ENCODE measurements at places on chromosomes 12 and 14.

DNA sequence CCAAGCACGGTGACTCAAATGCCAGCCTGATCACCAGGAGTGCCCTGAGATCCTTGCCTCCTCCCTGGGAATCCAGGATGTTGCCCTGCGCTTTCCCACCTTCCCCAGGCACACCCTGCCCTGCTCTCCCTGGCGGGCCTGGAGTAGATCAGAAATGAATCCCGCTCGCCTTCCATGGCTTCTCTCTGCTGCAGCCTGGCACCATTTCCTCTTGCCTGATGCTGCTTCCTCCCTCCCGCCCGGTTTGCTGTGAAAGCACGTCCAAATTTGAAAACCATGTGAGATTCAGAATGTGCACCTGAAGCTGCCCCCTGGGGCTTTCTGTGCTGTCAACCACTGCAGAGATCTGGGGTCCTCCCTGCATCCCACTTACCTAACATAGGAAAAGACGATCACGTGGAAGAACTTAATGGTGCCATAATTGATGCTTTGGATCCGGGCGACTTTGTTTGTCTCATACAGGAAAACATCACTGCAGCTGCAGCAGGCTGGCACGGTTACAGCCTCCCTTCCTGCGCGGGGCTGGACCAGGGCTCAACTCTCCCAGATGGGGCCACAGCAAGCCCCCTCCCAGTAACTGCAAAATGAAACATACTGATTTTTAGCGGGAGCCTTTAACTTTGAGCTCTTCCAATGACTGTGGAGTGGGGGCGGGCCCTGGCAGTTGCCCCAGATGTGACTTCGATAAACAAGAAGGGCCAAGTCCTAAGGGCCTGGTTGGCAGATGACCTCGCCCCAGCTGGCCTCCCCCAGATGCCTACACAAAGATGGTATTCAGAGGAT lies 24.9 kb upstream of the C12orf76 start:
- peak; percentile 76 for DNase-seq

DNA sequence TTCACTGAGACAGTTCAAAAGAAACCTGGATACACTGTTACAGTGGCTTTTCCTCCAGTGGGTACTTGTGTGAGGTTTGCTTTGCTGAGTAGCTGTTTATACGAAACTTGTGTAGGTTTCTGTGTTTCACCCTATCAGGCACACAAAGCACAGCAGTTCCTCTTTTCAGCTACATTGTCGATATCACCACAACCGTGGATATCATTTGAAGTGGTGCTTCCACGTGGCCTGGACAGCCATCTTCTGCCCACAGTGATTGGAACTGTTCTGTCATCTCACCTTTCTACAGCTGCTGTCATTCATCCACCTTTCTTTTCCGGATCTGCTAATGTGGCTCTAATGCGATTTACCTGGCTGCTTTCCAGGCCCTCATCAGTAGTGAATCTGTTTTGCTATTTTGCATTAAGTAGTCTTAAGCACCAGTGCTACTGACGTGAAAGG lies 368.8 kb downstream of the SYT1 start:
- no peak for DNase-seq

DNA sequence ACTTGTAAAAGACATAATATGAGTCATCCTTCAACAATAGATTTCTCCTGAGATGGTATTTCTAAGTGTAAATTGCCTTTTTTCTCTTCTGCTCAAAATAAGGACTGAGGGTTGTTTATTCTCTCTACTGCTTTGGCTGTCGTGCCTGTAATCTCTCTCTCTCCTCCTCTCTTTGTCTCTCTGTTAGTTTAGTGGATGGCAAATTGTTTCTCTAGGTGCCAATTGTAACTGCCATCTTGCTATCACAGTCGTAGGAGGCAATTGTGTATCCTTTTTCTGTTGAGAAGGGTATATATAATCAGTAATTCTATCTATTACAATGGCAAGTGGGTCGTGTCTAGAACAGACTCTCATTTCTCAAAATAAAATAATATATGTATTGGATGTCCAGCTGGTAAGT lies 545.0 kb upstream of the FBXO33 start:
- DNase-seq, result no peak

- no peak for DNase-seq
Measured at GRCh38 chr12:132633398-132633797, 14.8 kb downstream of the P2RX2 start.

- DNase-seq, result no peak
Measured at GRCh38 chr12:16449459-16449858, 102.0 kb downstream of the MGST1 start.

DNA sequence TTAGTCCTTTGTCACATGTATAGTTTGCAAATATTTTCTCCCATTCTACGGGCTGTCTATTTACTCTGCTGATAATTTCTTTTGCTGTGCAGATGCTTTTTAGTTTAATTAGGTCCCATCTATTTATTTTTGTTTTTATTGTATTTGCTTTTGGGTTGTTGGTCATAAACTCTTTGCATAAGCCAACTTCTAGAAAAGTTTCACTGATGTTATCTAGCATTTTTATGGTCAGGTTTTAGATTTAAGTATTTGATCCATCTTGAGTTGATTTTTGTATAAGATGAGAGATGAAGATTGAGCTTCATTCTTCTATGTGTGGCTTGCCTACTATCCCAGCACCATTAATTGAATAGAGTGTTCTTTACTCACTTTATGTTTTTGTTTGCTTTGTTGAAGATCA lies 1008.4 kb upstream of the ATXN7L3B start:
- no peak for DNase-seq

DNA sequence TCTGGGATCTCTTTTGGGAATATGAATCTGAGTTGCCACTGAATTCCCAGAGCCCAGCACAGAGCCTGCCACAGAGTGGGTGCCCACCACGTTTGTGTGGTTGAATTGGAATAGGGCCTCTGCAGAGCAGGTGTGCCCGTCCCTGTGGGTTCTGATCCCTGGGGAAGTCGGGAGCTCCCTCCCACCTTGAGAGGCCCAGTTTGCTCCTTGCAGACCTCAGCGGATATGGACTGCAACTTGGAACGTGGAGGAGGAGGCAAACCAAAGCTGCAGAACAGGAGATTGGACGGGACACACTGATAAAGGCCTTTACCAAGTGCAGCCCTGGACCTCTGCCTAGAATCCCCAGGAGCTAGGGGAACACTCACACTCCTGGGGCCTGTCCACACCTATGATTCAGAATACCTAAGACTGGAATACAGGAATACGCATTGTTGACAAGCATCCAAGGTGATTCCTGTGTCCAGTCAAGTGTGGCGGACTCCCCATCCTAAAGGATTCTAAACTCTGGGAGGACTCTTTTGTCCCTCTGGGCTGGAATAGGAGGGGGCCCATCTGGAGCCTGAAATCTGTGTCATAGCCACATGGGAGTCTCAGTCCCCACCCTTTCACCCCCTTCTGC lies 2.4 kb downstream of the KRT76 start:
- DNase-seq, result no peak

DNA sequence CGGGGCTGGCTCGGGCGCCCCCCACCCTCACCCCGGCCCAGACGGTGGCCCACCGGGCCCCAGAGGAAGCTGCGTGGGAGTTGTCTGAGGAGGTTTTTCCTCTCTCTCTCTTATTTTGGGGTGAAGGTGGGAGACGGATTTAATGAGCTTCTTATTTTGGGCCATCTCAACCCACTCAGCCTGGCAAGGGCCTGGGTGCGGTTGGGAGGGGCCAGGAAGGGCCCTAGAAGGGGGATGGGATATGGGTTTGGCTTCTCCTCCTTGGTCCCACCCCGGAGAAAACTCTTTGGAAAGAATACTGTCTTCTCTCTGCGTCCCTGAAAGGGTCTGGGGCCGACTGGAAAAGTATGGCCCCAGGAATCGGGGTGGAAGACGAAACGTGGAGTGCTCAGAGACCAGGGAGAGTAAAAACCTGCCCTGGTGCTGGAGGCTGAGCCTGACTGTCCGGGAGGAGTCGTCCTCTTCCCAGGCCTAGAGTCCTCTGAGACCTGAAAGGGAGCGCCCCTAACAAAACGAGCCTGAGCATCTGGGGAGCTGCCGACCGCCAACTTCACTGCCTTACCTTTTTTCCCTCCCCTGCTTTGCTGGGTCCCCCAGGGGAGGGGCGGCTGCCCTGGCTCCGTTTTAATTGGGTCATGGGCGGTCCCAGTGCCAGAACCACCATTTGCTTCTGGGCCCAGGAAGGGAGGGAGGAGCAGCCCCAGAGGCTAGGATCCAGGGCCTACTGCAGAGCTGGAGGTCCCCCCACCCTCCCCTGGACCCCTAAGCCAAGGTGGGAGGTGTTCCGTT lies 1.6 kb downstream of the MMP14 start:
- DNase-seq, result peak; percentile 61

DNA sequence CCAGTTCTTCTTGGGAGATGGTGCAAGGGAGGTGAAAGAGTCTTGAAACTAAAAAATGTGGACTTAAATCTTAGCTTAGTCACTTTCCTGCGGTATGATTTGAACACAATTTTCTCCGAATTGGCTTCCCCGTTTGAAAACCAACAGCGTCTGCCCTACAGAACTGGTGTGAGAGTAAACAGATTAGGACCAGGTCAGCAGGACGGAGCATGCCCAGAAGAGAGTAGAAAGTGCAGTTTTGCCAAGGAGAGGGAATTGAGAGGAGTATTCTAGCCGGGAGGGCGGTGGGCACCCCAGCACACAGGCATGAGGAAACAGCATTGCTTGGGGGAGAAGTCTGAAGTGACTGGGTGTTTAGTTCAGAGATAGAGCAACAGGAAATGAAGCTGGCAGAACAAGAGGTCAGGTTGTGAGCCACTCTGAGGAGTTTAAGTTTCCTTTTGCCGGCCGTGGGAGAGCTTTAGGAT lies 927.1 kb downstream of the VRK1 start:
- no peak for DNase-seq

Measured in right hindlimb (tissue), 1 donor.